Stimulated activated CD8-positive, alpha-beta memory T cell treated with anti-CD3 and anti-CD28 coated beads, Interleukin-4, amount 100 ng/mL, for 1 hour (primary cell): ENCODE measurements at places on chromosomes 4 and X.

DNA sequence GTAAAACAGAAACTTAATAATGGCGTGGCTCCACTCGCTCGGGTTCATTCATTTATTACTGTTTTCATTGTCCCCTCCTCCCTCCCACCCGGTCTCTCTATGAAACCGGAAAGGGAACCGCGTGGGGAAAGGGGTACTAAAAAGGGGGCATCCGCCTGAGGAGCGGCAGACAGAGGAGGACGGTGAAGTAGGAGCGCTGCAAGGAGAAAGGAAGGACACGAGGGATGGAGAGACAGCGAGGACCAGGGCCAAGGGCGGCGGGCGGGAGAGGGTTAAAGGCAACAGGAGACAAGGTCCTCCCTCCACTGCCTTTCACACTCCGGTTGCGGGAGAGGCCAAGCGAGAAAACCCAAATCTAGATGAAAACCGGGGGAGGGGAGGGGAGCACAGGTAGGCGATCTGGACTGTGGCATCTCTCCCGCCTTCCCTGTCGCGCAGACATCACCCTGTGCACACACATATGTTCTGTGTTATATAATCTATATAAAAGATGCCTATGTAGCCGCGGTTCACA lies 829 bp downstream of the ELOVL6 start:
- DNase-seq = no peak

GRCh38 chr4:114562176-114562904 lies 36.3 kb upstream of the UGT8 start:
- no peak for DNase-seq

DNA sequence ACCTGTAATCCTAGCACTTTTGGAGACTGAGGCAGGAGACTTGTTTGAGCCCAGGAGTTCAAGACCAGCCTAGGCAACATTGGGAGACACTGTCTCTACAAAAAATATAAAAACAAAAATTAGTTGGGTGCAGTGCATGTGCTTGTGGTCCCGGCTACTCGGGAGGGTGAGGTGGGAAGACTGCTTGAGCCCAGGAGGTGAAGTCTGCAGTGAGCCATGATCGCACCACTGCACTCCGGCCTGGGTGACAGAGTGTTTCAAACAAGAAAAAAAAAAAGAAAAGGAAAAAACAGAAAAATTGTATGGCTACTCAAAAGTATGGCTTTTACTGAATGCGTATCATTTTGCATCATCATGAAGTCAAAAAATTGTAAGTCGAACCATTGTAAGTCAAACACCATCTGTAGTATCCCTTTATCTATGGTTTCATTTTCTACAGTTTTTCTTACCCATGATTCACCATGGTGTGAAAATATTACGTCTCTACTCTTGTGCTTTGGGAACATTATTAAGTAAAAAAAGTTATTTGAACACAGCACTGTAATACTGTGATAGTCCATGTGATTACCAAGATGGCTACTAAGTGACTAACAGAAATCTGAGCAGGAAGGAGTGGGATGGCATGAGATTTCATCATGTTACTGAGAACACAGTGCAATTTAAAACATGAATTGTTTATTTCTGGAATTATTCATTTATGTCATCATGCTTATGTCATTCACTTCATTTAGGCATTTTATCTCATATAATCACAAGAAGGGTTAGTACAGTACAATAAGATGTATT lies 26.5 kb upstream of the MANBA start:
- DNase-seq = no peak

DNA sequence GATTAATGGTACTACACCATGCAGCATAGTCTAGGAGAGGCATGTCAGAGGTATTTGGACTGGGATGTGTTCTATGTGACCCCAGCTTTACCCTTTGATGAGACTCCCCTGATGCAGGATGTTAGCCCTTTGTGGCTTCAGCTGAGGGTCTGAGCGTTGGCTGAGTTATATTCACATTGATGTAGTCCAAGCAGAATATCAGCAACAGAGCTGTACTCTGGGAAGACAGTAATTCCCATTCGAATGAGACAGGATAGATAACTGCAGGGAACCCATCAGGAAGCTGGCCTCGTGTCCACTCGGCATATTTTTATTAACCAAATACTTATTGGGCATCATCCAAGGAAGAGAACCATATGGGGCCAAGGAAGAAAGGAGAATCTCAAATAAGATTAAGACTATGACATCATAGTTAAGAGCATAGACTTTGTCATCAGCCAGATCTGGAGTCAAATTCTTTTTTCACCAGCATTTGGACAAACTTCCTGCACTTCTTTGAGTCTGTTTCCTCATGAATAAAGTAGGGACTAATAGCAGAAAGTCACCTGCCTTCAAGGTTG lies 198.1 kb downstream of the SOWAHB start:
- no peak for DNase-seq

DNA sequence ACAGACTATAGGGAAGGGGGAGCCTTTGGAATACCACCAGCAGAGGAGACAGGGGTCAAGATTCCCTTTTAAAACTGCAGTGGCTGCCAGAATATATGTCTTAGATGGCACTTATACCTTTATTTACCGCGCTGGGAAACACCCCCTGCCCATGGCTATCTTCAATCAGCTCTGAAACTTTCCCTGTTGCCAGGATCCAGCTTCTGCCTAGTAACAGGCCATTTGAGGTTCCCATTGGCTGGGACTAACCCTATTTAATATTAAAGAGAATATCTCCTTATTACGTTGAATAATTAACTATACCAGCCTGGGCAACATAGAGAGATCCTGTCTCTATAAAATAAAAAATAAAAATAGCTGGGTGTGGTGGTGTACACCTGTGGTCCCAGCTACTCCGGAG lies 23.8 kb downstream of the SOWAHB start:
- DNase-seq = no peak

DNA sequence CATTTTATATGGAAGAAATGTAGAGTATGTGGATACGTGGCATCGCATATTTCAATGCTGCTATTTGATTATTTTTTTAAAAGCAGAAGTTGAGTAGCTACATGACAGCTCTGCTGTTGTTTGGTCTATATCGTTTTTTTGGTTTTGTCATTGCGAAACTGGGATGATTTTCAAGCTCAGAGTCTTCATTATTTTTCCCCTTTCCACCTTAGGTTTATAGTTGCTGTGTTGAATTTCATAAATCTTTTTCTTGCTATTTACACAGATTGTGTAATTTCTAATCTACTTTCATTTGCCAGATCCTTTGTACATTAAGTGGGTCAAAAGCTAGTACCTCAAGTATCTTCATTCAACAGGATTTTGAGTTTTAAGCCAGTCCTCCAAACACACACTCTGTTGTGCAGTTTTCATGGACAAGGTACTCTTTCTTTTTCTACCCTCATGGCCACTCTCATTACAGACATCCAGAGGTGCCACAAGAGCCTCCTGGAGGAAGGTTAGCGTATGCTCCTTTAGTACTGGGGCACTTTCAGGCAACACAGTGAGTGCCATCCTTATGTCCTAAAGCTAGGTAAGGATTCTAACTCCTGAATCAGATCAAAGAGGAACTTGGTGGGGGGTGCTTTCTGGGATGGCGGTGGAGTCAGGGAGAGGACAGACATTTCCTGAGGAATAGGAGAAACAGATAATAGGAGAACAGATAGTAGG lies 123.2 kb downstream of the FHIP1A start:
- no peak for DNase-seq

DNA sequence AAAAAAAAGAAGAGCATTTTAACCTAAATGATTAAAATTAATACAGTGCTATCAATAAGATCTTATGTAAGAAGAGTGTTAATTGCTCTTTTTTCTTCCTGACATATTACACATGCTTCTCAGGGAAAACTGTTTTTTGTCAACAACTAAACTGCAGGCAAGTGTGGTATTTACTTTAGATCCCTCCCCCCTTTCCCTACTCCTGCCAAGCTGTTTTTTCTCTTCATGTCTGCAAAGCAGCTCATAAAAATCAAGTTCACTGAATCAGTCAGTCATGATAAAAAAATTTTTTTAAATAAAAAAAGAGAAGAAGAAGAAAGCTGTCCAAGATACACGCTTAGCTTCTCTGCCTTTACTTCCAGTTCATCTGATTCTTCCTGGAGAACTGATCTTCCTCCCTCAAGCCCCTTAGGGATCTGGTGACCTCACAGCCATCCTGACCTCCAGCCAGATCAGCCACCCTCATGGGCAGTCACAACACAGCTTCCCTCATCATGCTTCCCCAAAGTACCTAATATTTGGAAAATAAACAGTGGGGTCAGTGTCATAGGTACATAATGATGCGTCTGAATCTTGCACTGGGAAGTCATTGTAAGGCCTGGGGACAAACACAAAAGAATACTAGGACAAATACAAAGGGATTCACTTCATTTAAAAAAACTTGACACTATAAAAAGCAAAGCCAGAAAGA lies 87.0 kb downstream of the ZNF827 start:
- DNase-seq = no peak

DNA sequence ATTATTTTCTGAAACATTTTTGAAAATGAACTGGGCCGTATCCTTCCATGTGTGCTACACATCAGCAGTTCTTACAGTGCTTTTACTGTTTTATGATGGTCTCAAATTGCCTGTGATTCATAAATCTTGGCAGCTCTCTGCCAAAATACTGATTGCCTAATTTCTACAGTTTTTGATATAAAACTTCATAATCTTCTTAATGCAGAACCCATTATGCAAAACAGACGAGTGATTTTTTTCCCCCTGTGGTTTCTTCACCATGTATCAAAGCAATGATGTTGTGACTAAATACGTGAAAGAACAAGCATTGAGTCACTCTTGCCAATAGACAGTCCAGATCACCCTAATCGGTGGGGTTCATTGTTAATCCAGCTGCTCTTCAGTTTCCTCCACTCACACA lies 156.4 kb upstream of the WDR1 start:
- DNase-seq = no peak

GRCh38 chrX:140672840-140673731 lies 36.5 kb upstream of the LINC00632 start:
- no peak for DNase-seq
